ENCODE measurements at places on chromosomes 5 and 9.

GRCh38 chr5:147901599-147902039 is 4.7 kb downstream of the C5orf46 start:
- peak; percentile 38 for DNase-seq

- DNase-seq, result no peak
Observed at GRCh38 chr5:97968346-97968745, 785.3 kb upstream of the RIOK2 start.

- no peak for DNase-seq
Observed at GRCh38 chr5:2783223-2783622, 31.7 kb upstream of the IRX2 start.

GRCh38 chr5:109319351-109319750 is 90.4 kb downstream of the PJA2 start:
- DNase-seq, result no peak

- peak; percentile 56 for DNase-seq
Observed at GRCh38 chr9:109600142-109600541, 102.0 kb upstream of the PTPN3 start.
